ENCODE measurements at places on chromosomes 3 and 15. TPM values are rescaled to one million over a fixed set of nuclear protein-coding genes. Genes with fewer than 3 reads are reported as not detected.

TLR9 gene
- total RNA-seq: not detected

CAMK2N2 gene
- total RNA-seq: 0.44 TPM

LRRC3B gene
- not detected for total RNA-seq

SLC22A14 gene
- not detected for total RNA-seq

ASTE1 gene
- 6.0 TPM for total RNA-seq

HESX1 gene
- 2.1 TPM for total RNA-seq

CNTN3 gene
- 0.55 TPM for total RNA-seq

NPAP1 gene
- not detected for total RNA-seq

- H3K4me1 ChIP-seq: no peaks in the 10 kb centered on the region
- no peaks in the 10 kb centered on the region for H3K36me3 ChIP-seq
- no peak for DNase-seq
- no peaks in the 10 kb centered on the region for H3K27me3 ChIP-seq
- no peak overlapping the region for H3K27ac ChIP-seq
- H3K4me3 ChIP-seq: no peak overlapping the region
Measured at GRCh38 chr3:105246536-105246935, 120.2 kb upstream of the ALCAM start.

DNA sequence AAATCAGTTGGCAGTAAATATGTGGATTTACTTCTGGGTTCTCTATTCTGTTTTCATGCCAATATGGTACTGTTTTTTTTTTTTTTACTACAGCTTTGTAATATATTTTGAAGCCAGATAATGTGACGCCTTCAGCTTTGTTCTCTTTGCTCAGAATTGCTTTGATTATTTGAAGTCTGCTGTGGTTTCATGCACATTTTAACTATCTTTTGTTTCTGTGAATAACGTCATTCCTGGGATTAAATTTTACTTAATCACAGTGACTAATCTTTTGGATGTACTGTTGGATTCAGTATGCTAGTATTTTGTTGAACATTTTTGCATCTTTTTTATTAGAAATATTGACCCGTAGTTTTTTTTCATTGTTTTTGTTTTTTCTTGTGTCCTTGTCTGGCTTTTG lies 576.5 kb downstream of the ZNF385D start:
- no peaks in the 10 kb centered on the region for H3K4me1 ChIP-seq
- H3K27me3 ChIP-seq: no peaks in the 10 kb centered on the region
- H3K4me3 ChIP-seq: no peak overlapping the region
- H3K36me3 ChIP-seq: no peaks in the 10 kb centered on the region
- no peak for DNase-seq

- no peaks in the 10 kb centered on the region for H3K4me1 ChIP-seq
- H3K27ac ChIP-seq: no peak overlapping the region
- no peaks in the 10 kb centered on the region for H3K36me3 ChIP-seq
Measured at GRCh38 chr15:39695793-39696192, 86.8 kb downstream of the FSIP1 start.

DNA sequence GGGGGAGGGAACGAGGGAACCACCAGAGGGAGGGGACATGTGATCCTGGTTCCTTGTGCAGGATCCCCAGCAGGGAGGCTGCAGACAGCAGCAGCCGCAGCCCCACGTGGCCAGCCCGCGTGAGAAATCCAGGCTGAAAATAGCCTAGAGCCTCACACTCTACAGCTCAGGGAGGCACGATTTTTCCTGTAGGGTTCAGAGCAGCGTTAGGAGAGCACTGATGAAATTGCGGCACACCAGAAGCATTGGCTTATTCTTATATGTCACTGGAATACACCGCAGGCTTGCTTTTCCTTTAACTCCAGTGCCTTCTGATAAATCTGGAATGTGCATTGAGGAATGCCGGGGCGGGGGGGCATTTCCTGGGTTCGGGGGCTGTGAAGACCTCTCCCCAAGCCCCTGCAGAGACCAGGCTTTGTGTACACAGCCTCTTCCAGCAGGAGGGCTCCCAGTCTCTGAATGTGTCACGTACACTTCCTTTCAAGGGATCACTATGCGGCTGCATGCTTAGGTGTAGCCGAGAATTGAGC lies 193.0 kb downstream of the ATP10A start:
- no peak overlapping the region for H3K27ac ChIP-seq
- no peak overlapping the region for H3K4me3 ChIP-seq
- H3K36me3 ChIP-seq: no peaks in the 10 kb centered on the region
- peaks cover 13% of the 10 kb centered on the region for H3K4me1 ChIP-seq

GRCh38 chr3:138257986-138258385 lies 70.9 kb downstream of the ARMC8 start:
- no peaks in the 10 kb centered on the region for H3K27me3 ChIP-seq
- H3K4me3 ChIP-seq: no peak overlapping the region
- H3K27ac ChIP-seq: no peak overlapping the region
- no peaks in the 10 kb centered on the region for H3K36me3 ChIP-seq
- no peak for DNase-seq
- no peaks in the 10 kb centered on the region for H3K4me1 ChIP-seq

- no peaks in the 10 kb centered on the region for H3K27me3 ChIP-seq
- H3K27ac ChIP-seq: no peak overlapping the region
- no peak for DNase-seq
Measured at GRCh38 chr3:136938334-136938733, 19.4 kb upstream of the IL20RB start.

DNA sequence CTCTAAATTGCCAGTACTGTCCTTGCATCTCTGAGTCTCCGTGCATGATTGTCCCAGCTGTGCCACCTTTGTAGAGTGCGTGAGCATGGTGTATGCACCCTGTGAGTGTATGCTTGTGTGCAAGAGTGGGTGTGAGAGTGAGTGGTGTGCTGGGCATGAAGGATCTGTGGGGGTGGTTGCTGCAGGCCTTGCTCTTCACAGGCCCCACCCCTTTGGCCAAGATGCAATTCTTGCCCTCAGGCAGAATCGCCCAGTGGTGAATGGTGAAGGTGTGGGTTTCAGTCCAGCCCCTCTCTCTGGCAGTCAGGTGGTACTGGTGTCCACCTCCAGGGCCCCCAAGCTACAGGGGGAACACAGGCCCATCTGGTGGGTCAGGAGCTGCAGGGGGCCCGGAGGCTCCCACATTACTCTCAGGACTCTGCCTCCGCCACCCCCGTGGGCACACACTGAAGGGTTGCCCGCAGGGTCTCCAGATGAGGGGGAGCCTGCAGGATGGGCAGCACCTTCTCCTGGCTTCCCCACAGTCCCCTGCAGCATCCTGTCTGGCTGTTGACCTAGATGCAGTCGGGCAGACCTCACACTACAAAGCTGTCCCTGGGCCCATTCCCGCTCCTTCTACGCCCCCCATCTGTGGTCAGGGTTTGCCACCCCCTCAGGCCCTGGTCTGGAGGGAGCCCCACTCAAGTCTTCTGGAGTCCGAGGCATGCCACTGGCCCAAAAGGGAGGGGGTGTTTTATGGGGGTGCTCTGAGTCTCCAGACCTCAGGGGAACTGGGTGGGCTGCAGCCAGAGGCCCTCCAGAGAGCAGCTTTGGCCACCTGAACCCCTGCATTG lies 8.3 kb upstream of the ROPN1B start:
- no peak overlapping the region for H3K27ac ChIP-seq
- peak; percentile 23 for DNase-seq
- H3K4me3 ChIP-seq: no peak overlapping the region
- no peaks in the 10 kb centered on the region for H3K4me1 ChIP-seq
- H3K36me3 ChIP-seq: no peaks in the 10 kb centered on the region

GRCh38 chr15:74716651-74717050 lies 8.7 kb downstream of the CYP1A1 start:
- no peaks in the 10 kb centered on the region for H3K27me3 ChIP-seq
- no peaks in the 10 kb centered on the region for H3K36me3 ChIP-seq
- no peaks in the 10 kb centered on the region for H3K4me1 ChIP-seq
- H3K27ac ChIP-seq: no peak overlapping the region
- DNase-seq: no peak
- no peak overlapping the region for H3K4me3 ChIP-seq

DNA sequence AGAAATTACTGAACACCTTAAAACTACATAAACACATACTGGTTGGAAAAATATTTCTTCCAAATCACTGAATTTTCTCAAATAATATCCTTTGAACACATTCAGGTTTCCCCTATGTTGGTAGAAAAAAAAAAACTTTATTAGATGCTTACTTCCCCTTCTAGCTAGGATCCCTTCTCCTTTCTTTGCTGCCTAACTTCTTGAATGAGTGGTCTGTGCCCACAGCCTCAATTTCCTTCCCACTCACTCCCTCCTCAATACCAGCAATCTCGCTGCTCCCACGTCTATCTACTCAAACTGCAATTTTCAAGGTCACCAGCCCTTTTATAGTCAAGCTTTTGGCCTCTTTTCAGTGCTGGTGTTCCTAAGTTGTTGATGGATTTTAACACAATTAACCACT lies 8.3 kb downstream of the CD200R1 start:
- no peaks in the 10 kb centered on the region for H3K36me3 ChIP-seq
- no peaks in the 10 kb centered on the region for H3K27me3 ChIP-seq
- no peak for DNase-seq
- no peak overlapping the region for H3K27ac ChIP-seq

DNA sequence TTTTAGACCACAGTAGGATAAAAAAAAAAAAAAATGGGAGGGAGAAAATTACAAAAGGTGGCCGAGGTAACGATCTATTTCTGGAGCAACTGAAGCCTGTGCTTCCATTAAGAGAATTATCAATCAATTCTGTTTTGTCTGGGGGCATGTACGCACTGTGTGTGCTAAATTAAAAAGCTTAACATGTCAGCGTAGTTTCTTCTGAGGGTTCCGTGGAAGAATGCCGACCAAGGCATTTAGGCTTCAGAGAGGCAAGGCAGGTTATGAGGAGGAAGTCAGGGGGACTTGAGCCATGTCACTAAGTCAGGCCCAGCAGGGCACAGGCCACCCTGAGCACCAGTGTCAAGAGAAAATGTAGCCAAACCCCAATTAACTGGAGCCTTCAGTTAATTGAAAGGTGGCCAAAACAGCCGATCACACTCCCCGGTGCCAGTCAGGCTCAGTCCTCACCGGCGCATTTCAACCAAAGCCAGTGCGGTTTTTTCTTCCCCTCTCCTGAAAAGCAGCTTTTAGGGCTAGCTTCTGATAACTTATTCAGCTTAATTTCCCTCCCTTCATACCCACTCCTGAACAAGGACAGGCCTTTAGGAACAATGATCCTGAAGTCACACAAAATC lies 113.9 kb downstream of the MEGF11 start:
- no peaks in the 10 kb centered on the region for H3K27me3 ChIP-seq
- DNase-seq: no peak
- H3K27ac ChIP-seq: no peak overlapping the region
- no peak overlapping the region for H3K4me3 ChIP-seq

GRCh38 chr3:98772022-98772421 lies 8.9 kb downstream of the ST3GAL6 start:
- no peaks in the 10 kb centered on the region for H3K27me3 ChIP-seq
- H3K36me3 ChIP-seq: no peaks in the 10 kb centered on the region

DNA sequence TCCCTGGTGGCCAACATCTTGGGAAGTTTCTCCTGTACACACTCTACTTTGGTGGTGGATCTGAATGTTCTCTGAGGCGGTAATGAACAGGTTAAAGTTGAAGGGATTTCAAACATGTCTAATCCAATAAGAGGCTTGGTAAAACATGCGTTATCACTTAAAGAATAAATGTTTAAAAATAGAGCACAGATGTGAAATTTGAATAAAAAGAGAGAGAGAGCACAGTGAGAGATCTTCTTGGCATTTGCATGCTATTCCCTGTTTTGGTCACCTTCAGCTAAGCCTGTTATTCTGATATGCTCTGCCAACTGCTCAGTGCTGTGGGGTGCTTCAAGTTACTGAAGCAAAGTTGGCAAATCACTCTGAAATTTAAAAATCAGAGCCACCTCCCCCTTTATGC lies 237.7 kb upstream of the WNT5A start:
- no peaks in the 10 kb centered on the region for H3K27me3 ChIP-seq
- no peaks in the 10 kb centered on the region for H3K4me1 ChIP-seq
- no peaks in the 10 kb centered on the region for H3K36me3 ChIP-seq
- H3K27ac ChIP-seq: no peak overlapping the region
- DNase-seq: no peak

- no peak overlapping the region for H3K4me3 ChIP-seq
- H3K27ac ChIP-seq: no peak overlapping the region
- DNase-seq: no peak
- H3K4me1 ChIP-seq: no peaks in the 10 kb centered on the region
Measured at GRCh38 chr15:33888176-33888575, 80.1 kb upstream of the CHRM5 start.

DNA sequence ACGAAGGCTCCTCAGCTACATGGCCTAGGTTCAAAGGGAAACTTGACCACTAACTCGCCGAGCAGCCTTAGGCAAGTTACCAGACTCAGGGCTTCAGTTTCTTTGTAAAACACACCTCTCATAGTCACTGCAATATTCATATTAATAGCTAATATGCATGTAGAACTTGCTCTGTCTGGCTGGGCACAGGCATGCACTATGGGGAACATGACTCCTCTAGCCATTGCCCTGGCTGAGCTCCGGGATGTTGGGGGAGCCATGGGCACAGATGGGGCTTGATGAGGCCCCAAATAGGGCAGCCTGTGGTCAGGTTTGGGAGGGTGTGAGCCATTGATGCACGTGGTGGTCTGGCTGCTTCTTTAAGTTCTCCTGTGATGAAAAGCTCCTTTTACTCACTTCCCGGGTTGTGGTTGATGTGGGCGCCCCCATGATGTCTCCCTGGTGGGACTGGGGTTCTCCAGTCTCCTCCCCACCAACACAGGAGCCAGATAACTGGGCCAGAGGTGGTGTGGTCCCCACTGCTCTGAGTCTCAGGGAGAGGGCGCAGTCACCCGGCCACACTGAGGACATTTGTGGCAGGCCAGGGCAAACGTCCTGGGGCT lies 29.4 kb upstream of the DUSP7 start:
- DNase-seq: no peak
- peaks cover 39% of the 10 kb centered on the region for H3K4me1 ChIP-seq
- no peaks in the 10 kb centered on the region for H3K27me3 ChIP-seq
- no peaks in the 10 kb centered on the region for H3K36me3 ChIP-seq
- H3K27ac ChIP-seq: no peak overlapping the region

DNA sequence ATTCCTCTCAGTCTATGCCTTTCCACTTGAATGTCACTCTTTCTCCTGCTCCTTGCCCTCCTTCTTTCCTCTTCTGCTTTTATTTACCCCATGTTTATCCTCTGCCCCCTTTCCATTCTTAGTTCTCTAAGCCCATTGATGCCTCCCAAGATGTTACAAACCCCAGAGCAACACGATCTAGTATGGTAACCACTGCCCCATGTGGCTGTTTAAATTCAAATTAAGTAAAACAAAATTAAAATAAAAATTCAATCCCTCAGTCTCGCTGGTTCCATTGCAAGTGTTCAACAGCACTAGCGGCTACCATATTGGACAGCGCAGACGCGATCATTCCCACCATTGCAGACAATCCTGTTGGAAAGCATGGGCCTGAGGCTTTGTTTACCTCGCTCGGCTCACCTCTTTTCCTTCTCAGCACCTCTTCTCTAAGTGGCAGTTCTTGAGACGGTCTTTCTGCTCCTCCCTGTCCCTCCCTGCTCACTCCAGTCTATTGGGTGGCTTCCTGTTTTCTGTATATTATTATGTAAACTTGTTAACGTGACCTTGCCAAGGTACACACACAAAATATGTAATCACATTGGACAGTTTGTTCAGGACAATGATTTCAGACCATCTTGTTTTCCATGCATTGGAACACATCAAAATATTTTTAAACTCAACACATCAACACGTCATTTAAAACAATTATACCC lies 21.8 kb upstream of the CA12 start:
- H3K27ac ChIP-seq: no peak overlapping the region
- DNase-seq: no peak
- no peak overlapping the region for H3K4me3 ChIP-seq

All from upper lobe of left lung (tissue), 6 donors.